ENCODE measurements at places on chromosomes 3 and 15.

DNA sequence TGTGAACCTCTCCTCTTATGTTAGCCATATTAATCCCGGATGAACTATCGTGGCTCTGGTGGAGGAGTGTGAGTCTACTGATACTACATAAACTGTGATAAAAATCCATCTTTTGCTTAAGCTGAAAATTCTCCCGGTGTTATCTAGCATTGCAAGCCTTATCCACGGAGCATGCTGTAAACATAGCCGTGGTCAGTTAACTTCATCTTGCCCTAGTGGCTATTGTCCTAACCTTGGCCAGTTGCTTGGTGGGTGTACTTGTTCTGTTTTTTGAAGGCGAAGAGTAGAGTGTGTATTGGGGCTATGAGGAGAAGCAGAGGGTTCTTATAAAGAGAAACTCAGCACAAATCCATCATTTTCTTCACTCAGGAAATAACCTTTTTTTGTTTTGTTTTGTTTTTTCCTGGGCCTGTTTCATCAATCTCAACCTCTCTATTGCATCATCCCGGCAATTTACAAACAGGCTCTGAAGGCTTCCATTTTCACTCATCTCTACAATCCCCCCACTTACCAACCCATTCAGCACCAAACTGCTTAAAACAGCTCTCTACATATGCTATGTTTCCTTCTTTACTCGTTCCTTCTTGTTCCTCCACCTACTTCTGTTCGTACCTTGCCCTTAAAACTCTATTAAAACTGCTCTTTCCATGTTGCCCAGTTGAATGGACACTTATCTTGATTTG is 135.5 kb upstream of the PTX3 start:
- no peak for DNase-seq

GRCh38 chr15:72342385-72342784 is 22.4 kb upstream of the CELF6 start:
- no peak for DNase-seq

GRCh38 chr3:195838714-195839113 is 27.0 kb upstream of the MUC4 start:
- DNase-seq, result no peak

- no peak for DNase-seq
Observed at GRCh38 chr15:68583321-68583720, 4.5 kb downstream of the CORO2B start.

DNA sequence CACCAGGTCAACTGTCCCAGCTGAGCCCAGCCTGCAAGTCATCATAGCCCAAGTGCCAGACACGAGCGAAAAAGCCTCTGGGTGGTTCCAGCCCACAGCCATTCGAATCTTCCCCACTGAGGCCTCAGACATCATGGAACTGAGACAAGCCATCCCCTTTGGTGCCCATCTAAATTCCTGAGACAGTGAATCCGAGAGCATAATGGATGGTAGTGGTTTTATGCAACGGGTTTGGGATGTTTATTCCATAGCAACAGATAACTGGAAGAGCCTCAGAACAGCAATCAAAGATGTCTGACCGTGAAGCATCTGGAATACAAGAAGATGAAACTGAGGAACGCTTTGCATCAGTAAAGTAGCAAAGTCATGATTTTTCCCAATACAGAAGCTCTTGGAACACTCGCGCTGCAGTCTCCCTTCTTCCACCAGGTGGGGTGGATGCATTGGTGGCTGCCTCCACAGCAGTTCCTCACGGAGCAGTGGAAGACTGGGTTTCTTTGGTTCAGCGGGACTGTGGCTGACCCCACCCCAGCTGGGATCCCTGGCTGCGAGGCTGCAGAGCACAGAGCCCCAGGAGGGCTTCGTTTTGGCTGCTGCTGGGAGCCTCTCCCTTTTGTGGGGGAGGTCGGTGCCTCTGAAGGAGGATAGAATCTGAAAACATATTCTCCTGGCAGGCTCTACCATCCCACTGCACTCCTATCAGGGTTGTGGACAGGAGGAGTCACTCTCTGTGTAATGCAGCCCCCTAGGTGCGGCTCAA is 26.4 kb upstream of the PDE8A start:
- DNase-seq, result peak; percentile 85

DNA sequence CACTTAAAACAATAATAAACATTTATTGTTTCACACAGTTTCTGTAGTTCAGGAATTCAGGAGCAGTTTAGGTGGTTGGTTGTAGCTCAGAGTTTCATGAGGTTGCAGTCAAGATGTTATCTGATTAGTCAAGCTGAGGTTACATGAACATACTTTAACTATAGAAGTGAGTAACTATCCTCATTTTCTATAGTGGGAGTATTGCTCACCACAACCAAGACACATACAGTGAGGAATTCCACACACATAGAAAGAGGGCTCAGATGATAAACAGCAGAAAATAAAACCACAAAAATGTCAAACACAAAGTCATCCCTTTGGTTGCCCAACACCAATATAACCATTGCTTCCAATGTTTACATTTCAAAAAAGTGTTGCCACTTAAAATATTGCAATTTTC is 13.6 kb downstream of the SCN11A start:
- peak; percentile 21 for DNase-seq

GRCh38 chr15:29268706-29269484 is 727 bp downstream of the NSMCE3 start:
- peak; percentile 49 for DNase-seq

All from foreskin fibroblast (primary cell).